Activated CD8-positive, alpha-beta memory T cell treated with anti-CD3 and anti-CD28 coated beads, Interleukin-2, amount 10 ng/mL, durations not matched to agents 7 days and 5 days (primary cell): ENCODE measurements at places on chromosomes 1 and 21.

DNA sequence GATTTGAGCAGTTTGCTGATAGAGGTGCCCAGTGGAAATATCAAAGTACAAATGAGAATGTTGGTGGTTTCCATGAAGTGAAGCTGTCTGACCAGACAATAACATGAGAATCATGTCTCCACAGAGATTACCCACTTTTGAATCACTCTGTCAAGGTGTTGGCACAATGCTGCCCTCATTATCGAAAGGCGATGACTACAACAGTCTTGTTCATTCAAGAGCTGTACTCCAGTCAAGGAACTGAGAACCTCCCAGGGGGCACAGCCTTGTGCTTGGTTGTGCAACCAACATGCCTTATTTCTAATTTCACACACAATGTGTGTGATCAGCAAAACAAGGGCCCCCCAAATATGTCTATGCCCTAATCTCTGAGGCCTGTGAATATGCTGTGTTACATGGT, 35.7 kb downstream of the ETS2 start:
- no peak for DNase-seq

DNA sequence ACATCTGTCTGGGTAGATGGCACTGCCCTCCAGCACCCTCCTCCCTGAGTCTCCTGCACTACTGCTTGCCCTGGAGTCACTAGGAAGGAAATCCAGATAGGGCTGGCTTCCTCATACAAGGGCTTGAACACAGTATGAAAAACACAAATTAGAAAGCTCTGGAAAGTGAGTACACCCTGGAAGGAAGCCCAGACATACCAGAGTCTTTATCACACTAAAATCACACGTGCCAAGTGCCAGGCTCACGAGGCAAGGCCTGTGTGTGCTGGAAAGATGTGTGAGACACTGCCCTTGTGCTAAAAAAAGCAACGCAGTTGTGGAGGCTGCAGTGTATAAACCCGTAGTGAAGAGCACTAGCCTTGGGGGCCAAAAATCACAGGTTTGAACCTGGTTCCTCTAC, 28.3 kb upstream of the S100A7 start:
- DNase-seq = no peak

DNA sequence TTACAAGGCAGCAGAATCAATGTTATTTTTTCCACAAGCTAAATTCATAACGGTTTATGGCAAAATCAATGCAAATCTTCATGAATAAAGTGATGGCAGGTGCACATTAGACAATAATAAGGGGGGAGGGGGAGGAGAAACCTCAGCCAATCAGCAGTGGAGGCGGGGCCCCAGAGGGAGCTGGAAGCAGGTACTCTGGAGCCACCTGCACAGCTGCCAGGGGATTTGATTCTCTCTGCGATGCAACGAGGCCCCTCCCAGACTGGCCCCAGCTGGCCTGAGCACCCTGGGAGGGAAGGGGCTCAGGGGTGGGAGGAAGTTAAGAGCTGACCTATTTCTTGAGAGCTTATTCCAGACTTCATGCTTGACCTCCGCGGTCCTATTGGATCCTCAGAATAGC, 127.8 kb upstream of the IGSF21 start:
- DNase-seq = no peak

DNA sequence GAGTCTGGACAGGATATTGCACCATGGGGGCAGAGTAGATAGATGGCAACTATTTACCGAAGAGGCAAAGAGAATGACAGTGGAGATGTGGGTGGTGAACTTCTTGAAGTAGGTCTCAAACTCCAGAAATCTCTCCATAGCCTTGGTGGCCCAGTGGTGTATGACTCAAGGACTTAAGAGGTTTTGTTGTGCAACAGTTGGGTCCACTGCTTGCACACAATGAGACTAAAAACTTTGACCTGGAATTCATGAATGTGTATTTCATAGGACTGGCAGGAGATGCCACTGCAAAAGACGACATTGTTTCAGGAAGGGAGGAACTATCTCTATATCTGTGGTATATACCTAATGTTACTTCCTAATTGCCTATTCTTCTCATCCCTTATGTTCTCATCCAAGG, 75.9 kb downstream of the ZSCAN20 start:
- DNase-seq = no peak

DNA sequence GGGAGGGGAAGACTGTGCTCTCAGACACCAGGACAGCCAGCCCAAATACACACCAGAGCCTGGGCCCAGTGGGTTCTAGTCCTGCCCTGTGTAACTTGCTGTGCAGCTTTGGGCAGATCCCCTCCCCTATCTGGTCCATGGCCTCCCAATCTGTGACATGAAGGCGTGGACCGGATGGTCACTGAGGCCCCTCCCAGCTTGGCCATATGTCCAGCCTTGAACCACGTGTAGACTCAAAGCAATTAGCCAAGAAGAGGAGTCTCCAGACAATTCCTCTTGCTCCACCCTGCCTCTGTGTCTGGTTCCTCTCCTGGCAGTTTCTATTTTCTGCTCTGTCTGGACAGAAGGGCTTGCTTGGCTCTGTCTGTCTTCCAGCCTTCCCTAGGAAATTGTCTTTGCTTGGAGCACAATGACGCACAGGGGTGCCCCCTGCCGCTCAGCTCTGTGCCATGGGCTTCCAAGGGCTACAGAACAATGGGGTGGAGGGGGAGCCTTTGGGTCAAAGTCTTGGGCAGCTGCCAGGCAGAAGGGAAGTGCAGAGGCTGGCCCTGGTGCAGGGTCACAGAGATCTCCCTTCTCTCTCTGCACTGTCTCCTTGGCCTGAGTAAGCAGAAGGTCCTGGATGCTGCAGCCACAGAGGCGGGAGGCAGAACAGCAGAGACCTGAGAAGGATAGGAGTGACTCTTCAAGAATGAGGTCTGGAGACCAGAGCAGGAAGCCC, 66.1 kb downstream of the TENT5C start:
- DNase-seq = no peak

GRCh38 chr1:24704411-24705259, 40.6 kb upstream of the CLIC4 start:
- DNase-seq = no peak

DNA sequence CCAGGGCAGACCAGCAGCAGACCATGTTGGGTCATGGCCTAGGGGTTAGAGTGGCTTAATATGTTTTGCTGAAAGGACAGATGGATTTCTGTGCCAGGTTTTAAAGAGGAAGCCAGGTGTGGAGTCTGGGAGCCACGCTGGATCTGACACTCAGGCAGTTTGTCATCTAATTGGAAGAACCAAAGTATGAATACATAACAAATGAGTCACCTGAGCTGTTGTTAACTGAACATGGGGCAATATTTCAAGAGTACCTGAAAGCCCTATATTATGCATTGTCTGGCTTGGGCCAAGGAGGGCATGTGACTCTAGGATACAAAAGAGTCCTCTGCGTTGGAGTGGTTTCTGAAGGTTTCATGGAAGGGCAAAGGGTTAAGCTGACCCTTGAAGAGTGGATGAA, 70.6 kb downstream of the LMO4 start:
- DNase-seq = no peak

GRCh38 chr1:198530953-198531352, 9.5 kb downstream of the ATP6V1G3 start:
- no peak for DNase-seq

DNA sequence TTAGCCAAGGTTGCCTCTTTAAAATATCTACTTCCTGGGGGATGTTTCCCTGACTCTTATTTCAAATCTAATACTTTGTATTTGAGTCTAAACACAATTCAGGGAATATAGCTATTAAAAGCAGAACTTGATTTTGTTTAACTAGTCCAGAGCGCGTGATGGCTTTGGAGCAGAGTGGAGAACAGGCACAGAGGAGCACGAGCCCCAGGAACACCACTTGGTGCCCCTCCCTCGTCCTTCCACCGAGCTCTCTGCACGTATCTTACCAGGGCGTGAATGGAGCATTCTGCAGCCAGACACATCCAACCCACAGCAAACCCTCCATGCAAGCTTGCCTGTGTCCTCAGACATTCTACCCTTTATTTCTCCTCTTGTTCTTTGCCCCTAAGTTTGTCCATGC, 14.1 kb downstream of the KIF26B start:
- DNase-seq = no peak

DNA sequence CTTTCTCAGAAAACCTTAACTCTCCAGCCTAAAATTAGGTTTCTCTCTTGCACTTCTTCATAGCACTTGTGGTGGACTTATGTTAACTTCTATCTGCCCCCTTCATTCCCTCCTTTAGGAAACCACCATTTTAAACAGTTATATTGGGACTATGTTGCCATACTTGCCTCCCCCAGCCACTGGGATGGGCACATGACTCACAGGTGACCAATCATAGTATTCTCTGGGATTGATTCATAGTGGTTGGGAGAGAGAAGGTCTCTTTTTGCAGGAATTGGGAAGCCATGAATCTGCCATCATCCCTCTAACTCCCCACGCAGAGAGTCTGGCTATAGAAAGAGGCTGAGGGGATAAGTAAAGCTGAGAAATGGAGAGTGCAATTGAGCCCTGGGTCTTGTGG, 50.4 kb upstream of the NRDC start:
- no peak for DNase-seq

GRCh38 chr1:221937155-221937953, 195.5 kb upstream of the DUSP10 start:
- DNase-seq = no peak

- no peak for DNase-seq
Measured at GRCh38 chr21:26717146-26717739, 128.0 kb downstream of the ADAMTS1 start.

GRCh38 chr1:162688521-162688920, 56.3 kb downstream of the DDR2 start:
- no peak for DNase-seq

DNA sequence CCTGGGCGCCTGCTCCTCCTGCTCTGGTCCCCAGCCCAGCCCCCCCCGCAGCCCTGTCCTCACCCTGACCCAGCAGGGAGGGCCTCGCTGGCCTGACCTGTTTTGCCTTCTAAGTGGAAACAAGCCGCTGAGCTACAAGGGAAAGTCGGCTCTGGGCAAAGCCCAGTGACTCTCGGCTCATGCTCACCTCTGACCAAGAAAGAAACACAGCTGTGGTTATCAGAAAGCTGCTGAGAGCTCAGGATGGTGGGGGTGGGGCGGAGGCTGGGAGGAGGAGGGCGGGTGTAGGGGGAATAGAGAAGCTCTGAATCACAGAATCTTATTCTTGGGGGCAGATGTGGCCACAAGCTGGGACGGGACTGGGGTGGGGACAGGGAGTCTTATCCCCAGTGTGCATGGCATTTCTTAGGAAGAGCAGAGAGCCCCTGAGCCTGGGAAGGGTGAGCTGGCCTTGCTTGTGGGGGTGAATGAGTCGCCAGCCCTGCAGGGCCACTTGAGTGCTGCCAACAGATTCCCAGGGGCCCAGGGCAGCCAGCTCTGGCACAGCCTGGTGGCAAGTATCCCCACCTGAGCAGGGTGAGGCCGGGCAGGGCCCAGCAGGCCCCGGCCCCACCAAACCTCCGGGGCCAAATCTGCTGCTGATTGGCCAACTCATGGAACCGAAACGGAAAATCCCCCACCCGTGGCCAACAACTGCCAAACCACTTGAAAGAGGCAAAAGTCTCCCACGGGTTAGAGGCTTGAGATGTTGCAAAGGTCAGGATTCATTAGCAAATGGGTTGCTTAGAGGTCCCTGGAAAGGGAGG, 120.6 kb downstream of the SPSB1 start:
- DNase-seq = peak; percentile 82

- peak; percentile 61 for DNase-seq
Measured at GRCh38 chr1:91523482-91523881, 22.8 kb downstream of the CDC7 start.

GRCh38 chr1:158102881-158103674, 77.6 kb upstream of the CD1D start:
- no peak for DNase-seq

DNA sequence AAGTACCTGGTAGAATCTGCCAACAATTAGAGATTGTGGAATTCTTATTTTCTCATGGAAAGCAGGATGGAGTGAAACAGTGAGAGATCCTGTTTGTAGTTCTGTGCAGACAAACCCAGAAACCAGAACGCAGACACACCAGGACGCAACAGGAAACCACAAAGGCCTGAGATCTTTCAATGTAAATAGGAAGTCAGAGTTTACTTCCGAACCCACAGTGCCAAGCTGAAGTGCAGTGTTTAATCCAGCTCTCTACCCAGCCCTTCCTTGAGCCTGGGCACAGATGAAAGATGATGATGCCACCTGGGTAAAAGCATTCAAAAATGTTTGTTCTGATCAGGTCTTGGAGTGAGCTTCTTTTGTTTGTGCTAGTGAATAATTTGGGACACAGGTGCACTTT, 244.2 kb upstream of the HOOK1 start:
- DNase-seq = peak; percentile 79

DNA sequence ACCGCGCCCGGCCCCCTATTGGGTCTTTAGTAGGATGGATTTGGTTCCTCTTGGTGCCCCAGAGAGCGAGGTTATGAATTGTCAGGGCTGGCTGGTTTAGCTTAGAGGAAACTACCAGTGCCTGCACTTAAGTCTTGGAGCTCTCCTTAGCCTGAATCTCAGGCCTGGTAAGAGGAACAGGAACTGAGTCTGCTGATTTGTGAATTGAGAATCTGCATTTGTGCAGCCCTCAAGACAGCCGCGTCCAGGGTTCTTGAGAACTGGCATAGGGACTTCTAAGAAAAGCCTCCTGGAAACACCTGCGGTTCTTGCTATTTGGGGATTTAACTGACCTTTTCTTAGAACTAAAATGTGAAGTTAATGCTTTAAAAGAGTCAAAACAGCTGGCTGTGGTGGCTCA, 1.7 kb downstream of the NECAP2 start:
- DNase-seq = peak; percentile 55

GRCh38 chr1:227769047-227769935, 34.1 kb downstream of the SNAP47 start:
- no peak for DNase-seq

- no peak for DNase-seq
Measured at GRCh38 chr1:6557597-6557996, 2.5 kb downstream of the TAS1R1 start.

- no peak for DNase-seq
Measured at GRCh38 chr1:42419126-42419821, 36.5 kb downstream of the ZMYND12 start.

GRCh38 chr1:166379447-166379846, 212.6 kb upstream of the FAM78B start:
- no peak for DNase-seq

GRCh38 chr21:15660423-15660804, 69.4 kb upstream of the USP25 start:
- DNase-seq = no peak

DNA sequence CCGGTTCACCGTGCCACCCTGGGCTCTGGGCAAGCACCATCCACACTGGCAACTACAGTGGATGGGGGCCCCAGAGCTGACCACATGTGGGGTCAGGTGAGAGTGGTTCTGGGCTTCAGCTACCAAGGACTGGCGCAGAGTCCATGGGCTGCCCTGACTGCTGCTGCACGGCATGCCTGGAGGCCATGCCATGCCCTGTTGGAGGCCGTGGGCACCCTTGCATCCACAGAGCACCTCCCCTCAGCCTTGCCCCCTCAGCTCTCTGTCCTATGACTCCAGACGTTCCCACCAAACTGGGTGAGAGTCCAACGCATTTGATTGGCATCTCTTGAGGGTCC, 15.5 kb downstream of the MORN1 start:
- DNase-seq = no peak
